Cerebellar nuclear complex (tissue), 1 donor: ENCODE measurements at places on chromosomes 3 and 15.

DNA sequence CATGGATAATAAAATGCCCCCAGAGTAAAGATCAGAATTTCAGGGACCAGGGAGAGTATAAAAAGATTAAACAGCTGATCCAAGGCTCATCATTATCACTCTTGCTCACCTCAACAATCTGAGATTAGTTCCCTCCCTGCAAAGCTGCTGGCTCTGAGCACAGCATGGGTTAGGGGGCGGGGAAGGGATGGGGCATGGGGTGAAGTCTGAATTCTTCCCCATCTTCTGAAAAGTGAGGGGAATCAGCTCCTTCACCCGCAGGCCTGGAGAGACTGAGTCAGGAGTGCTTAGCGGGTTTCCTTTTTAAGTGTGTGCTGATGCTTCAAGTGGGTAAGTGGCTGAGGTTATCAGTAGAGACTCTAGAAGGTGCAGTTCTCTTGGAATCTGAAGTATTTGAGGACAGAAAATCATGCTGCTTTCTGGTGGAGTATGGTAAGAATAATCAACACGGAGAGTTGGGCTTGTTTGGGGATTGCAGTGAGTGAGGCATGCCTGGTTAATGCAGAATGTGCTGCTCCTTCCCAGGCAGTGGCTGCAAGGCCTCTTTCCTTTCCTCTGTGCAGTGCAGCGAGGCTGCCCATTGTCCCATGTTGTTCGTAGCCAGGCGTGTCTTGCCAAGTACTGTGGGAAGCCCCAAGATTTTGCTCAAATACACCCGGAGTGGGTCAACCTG, 59.2 kb upstream of the TRAK1 start:
- DNase-seq = no peak

DNA sequence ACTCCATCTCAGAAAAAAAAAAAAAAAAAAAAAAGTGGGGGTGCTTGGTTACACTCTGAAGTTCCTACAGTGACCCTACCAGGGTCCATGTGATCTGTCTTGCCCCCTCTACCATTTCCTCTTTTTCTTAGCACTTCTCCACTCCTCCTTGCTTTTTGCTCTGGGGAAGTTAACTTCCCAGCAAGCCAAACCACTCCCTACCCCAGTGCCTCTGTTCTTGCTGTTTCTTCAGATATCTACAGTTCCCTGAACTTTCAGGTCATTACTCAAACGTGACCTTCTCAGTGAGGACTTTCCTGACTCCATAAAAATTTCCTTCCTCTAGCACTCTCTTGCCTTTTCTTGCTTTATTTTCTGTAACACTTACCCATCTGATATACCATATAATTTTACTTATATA, 61.1 kb upstream of the GCNT3 start:
- DNase-seq = no peak

- no peak for DNase-seq
These were observed 59.4 kb downstream of the MCTP2 start for GRCh38 chr15:94290730-94291129.

DNA sequence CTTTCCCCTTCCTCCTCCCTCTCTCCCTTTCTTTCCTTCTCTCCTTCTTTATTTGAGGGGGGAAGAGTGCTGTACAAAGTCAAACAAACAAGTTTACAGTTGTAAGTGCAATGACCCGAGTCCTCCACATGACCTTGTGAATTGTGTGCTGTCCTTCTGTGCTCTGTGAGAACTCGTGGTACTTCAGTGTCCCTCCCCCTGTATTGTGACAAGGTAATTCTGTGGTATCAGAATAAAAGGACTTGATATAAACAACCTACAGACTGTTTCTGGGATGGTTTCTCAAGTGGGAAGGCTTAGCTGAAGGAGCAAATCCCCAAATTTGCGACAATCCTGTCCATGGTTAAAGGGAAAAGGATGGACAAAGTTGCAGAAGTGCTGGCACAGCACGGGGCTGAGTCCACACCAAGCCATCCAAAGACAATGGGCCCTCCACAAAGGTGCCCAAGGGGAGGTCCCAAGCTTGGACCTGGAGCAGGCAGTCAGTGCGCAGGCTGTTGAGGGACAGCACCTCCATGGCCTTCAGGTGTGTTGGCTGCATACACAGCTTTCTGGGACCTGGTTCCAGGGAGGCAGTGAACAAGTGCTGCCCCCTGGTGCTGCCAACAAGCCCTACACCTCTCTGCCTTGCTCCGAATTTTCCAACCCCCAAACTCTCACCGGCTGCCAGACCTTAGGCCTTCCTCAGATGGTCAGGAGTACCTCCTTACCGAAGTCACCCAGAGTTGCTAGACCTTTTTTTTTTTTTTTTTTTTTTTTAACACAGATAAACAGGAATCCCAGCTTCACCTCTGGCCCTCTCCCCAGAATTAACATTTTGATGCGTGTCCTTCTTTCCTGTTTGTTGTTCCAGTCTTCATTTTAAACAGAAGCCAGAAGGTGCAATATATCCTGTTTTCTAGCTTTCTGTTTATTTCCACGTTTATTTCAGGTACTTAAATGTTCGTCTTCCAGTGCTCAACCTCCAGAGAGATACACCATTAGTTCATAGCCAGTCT, 2.6 kb upstream of the APEH start:
- DNase-seq = no peak

DNA sequence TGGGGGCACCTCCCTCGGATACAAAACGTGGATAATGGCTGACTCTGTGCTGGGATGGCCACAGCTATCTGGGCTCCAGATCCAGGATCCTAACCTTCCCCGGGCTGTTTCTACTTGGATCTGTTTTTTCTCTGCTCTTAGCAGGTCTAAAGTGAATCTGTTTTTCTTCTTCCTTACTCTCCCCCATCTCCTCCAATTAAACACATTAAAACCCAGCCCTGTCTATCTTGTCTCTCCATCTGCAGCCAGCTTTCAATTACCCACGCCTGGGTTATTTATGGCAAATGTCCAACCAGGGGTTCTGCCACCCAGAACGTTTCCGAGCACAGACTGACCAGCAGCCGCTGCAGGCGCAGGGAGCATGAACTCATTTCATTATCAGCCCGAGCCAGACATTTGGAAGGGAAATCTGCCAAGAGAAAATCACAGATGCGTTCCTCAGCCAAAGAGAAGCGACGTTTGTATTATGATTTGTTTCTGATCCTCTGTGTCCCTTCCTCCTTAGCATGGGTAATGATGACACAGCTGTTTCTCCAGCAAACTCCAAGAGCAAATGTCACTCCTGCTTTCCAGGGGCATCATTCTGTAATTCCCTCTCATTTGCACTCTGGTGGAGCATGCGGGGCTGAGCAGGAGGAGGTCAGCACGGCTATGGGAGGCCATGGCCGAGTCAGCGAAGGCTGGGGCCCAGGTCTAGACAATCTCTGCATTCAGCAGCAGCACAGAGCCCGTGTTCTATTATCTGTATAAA, 42.0 kb downstream of the UMPS start:
- no peak for DNase-seq

DNA sequence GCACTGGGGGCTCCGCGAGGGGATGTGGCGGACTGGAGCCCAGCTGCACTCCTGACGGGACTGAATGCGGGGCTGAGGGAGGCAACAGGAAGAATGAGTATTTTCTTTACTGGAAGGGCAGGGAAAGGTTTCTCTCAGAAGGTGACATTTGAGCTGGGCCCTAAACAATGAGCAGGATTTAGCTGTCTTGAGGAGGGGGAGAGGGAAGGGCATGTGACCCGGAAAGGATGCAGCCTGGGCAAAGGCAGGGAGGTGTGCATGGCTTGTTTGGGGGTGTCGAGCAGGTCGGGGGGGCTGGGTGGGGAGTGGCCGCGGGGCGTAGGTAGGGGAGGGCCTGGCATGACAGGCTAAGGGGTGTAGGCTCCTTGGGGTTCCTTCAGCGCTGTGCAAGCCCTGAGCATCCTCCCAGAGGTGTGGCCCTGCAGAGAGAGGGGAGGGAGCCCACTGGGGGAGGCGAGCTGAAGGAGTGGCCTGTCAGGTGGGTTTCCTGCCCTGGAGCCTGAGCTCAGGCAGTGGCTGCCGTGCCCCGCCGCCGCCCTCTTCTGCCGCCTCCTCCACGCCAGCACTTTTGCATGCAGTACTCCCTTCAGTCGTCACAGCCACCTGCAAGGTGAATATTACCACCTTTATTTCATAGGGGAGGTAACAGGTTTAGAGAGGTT, 17.2 kb upstream of the ANKDD1A start:
- DNase-seq = no peak

DNA sequence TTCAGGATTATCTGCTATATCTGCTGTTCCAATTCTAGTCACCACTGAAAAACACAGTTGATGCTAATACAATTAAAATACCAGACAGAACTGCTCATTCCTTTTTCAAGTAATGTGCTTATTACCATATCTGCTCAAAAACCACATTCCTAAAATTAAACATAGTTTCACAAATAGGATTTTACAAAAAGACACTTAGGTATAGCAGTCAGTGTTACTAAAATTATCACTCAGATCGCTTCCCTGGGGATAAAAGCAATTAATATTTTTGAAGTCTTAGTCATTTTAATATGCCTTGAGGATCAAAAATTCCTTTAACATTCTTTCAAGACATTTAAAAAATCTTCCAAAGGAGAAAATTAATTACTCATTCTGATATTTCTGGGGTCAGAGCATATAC, 71.5 kb downstream of the RAD18 start:
- no peak for DNase-seq

DNA sequence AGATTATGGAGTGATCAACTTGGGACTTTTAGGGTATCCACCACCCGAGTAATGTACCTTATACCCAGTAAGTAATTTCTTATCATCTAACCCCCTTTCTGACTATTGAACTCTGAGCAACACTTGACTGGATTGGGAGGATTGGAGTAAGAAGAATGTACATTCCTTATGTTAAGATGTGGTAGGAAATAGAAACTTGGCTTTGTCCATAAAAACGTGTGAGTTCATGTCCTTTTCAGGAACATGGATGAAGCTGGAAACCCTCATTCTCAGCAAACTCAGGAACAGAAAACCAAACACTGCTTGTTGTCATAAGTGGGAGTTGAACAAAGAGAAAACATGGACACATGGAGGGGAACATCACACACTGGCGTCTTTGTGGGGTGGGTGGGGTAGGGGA, 112.3 kb downstream of the PTPRG start:
- no peak for DNase-seq

DNA sequence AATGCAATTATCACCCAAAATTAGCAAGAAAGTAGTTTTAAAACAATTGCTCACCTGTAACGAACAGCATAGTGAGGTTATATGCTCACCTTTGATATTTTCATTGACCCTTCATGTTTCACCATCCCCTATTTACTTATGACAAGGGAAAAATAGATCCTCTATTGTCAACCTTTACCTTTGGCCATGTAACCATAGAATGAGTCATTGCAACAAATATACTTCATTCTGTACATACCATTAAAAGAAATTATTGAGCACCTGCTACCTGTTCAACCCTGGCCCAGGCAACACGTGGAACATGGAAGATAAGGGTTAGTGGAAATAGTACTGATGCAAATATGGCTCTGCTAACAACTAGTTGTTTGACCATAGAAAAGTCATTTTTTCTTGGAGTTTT, 20.2 kb downstream of the LSAMP start:
- no peak for DNase-seq

DNA sequence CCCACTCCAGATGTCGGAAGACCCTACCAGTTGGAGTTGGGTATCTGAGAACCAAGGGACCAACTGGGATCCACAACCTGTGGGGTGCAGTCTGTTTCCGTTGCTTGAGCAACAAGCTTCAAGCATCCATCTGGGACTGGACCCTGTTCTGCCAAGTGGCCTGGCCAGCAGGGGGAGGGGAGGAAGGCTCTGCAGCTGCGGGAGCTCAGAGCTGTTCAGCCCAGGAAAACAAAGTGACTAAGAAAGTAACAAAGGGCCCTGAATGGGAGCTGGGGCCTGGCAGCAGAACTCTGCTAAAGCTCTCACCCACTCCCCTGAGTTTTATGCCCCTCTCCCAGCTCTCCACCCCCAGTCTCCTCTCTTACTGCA, 2.7 kb downstream of the TYRO3 start:
- DNase-seq = no peak

- DNase-seq = no peak
These were observed 99.2 kb upstream of the MEIS2 start for GRCh38 chr15:37199545-37199944.

GRCh38 chr15:48408327-48408726, 77.1 kb downstream of the DUT start:
- DNase-seq = no peak

DNA sequence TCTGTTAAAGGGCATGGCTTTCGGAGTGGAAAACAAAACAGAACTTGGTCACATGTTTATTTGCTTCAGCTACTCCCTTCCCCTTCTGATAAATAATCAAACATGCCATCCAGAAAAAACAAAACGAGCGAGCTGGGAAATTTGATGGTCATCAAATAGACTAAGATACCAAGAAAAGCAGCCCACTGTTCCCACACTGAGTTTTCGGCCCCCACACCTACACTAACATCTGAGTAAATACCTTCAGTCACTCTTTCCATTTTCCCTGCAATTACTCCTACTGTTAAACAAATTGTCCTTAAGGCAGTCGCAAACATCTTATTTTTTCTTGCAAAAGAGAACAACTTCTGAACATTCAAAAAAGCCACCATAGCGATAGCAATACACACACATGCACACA, 454.6 kb downstream of the FOXP1 start:
- DNase-seq = no peak

- no peak for DNase-seq
These were observed 205.3 kb downstream of the SOX2 start for GRCh38 chr3:181917027-181917426.

DNA sequence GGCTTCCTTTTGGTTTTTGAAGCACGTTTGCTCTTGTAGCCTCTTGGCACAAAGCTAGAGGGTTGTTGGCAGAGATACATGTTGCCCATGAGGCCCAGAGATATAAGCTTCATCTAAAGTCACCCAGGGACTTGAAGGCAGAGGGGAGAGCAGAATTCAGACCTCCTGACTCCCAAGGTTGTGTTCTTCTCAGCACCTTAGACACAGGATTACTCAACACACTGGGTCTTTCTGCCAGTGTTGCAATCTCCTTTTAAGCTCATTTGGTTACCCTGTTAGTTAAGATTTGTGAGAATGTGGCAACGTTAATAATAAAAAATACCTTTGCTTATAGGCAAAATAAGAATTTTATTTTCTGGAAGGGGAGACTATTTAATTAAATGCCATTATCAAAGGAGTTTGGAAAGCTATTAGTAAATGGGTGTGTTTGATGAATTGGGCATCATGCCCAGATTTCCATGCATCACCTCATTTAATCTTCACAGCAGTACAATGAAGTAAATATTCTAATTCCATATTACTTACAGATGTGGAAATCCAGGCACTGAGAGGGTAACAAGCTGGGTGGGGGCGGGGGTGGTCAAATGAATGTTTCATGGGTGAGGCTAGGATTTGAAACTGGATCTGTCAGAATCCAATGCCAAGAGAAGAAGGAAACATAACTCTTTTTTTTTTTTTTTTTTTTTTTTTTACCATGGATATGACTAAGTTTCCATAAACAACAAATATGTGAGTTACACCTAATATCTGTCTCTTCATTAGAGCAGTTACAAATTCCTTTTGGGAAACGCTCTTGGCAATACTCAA, 183.3 kb downstream of the NR1D2 start:
- no peak for DNase-seq
